Activated CD4-positive, alpha-beta T cell treated with anti-CD3 and anti-CD28 coated beads, Interleukin-2, amount 10 ng/mL, durations not matched to agents 7 days and 5 days (primary cell): ENCODE measurements at places on chromosomes 2 and 18.

DNA sequence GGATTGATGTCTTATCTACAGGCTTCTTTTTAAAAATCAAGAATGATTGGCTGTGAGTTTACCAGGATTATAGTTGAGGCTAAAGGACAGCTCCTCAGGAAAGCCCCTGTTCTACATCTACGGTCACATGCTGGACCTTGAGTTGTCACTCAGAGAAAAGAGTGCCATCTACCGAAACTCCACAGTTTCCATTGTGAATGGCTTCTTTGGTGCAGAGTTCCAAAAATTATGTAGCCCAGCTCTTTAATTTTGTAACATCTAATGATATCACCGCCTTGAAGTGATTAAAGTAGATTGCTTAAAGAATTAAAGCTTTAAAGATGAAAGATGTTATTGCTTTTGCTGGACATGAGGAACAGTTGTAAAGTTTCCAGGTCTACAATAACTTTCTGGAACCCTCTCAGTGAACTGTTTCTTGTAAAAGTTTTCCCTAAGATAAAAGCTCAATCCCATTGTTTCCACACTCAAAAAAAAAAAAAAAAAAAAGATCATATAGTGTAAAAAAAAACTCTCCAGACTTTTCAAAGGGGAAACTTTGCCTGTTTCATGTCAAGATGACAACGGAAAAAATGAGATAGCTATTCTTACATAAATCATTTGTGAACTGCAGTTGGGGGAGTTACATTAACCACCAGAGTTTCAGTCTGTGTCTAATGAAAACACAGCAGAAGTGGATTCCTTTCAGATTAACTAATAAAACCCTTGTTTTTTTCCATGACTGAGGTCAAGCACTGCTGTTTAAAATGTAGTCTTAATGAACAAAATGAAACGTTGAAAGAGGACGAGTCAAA lies 4.3 kb downstream of the COL3A1 start:
- DNase-seq: no peak

DNA sequence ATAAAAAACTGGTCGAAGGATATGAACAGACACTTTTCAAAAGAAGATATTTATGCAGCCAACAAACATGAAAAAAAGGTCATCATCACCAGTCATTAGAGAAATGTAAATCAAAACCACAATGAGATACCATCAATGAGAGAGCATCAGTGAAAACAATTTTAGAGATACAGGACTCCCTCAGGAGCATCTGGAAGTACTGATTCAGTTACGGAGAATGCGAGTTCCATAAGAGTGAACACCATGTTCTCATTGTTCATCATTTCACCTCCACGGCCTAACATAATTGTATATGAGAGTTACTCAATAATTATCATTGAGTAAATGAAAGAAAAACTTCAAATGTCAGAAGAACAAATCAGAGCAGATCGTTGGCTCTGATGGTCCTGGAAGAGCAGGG lies 140.9 kb upstream of the TANK start:
- no peak for DNase-seq

GRCh38 chr2:218982586-218983262 lies 2.3 kb downstream of the FEV start:
- DNase-seq: no peak

DNA sequence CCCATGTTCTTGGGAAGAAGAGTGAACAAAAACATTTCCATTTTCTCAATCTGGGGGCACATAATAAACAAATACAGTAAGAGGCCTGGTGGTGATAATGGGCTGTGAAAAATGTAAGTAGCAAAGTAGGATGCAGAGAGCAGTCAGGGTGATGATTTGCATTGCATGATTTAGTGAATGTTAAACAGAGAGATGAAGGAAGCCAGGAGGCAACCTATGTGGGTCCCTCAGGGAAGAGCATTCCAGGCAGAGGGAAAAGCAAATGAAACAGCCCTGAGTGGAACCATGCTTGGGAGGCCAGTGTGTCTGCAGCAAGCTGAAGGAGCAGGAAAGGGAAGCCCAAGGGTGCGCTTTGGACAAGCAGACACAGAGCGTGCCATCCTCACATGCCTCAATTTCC lies 5.4 kb downstream of the VIT start:
- no peak for DNase-seq

- DNase-seq: no peak
Measured at GRCh38 chr18:57789090-57789489, 14.0 kb downstream of the ATP8B1 start.

DNA sequence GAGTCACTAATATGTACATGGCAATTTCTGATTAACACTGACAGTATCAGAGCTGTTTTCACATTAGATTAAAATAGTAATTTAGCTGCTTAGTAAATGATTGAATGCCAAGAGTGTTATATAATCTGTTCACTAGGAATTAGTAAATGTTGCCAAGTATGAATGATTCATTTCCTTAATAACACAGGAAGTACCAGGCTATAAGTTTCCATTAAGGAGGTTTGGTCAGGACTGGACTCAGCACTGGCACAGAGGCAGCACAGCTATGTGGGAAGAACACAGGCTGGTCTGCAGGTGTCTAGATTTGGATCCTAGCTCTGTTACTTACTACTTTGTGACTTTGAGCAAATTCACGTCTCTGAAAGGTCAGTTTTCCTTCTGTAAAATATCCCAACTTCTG lies 97.2 kb downstream of the TDRD15 start:
- DNase-seq: no peak

GRCh38 chr2:160061944-160062291 lies 497 bp downstream of the PLA2R1 start:
- DNase-seq: no peak

DNA sequence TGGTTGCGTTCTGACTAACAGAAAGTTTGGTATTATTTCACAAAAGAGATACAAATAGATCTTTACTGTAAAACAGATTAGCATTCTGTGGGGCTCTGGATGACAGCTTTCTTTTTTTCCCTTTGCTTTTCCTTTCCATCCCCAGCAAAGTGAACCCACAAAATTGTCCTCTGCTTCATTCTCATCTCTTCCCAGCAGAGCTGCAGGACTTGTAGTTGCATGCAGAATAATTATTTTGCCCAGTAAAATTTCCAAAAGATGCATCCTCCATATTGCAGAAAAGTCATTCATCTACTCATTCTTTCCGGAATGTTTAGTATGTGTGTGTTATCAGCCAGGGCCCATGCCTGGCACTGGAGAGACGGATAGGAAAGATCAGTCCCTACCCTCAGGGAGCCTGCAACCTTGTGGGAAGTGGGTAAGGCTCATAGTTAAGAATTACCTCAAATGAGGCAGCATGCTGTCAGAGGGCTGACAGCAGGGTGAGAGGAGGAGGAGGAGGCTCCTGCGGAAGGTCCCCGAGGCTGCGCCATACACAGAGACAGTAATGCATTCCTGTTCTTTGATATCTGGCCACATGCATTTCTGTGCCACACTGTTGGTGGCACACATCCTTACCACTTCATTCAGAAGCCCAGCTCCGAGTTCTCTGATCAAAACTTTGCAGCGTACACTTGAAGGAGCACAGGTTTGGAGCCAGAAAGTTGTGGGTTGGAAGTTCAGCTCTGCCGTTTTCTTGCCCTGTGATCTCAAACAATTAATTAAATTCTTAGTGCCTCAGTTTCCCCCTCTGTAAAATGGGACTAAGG lies 225.4 kb downstream of the MYCN start:
- DNase-seq: no peak

DNA sequence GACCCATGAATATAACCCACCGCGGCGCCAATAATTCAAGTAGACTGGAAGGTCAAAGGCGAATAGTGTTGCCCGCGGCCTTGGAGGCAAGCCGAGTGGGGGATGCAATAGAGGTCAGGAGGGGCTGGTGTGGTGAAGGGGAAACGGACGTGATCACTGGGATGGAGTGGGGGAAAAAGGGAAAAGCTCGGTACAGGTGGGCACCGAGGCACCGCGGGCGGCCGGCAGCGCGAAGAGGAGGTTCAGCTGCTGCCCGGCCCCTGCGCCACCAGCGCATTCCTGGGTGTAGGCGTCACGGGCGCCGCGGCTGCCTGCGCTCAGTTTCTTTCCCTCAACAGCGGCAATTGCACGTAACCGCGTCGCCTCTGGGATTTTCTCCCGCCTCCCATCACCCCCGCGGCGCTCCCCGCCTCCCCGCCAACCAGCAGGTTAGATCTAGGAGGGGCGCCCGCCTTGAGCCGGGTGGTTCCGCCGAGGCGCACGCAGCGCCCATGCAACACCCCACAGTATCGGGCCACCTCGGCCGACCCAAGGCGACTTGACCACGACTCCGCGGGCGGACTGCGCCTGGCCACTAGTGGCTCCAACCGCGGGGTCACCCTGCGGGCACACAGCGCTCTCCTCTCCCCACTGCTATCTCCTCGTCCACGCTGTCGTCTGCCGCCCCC lies 1.5 kb downstream of the RND3 start:
- no peak for DNase-seq

GRCh38 chr2:199710551-199710950 lies 140.4 kb downstream of the FTCDNL1 start:
- no peak for DNase-seq

- no peak for DNase-seq
Measured at GRCh38 chr2:70670626-70671025, 97.4 kb downstream of the ADD2 start.

DNA sequence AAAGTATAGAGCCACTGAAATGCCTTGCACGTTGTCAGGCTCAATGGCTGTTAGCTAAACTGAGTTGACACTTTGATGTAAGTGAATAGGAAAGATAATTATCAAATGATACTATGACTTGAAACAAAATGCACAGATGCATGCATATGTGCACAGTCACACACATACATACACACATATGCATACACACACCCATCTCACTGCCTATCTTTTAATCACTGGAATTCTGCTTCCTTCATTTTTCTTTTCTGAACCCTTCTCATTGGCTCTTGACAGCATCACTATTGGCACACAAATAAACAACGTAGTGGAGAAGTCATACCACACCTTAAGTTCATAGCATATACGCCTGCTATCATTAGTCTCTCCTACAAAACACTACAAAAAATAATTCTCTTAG lies 154.9 kb upstream of the NCKAP5 start:
- DNase-seq: no peak

- DNase-seq: no peak
Measured at GRCh38 chr2:74925361-74925786, 33.1 kb upstream of the POLE4 start.

- no peak for DNase-seq
Measured at GRCh38 chr2:234469251-234469845, 27.5 kb downstream of the ARL4C start.

DNA sequence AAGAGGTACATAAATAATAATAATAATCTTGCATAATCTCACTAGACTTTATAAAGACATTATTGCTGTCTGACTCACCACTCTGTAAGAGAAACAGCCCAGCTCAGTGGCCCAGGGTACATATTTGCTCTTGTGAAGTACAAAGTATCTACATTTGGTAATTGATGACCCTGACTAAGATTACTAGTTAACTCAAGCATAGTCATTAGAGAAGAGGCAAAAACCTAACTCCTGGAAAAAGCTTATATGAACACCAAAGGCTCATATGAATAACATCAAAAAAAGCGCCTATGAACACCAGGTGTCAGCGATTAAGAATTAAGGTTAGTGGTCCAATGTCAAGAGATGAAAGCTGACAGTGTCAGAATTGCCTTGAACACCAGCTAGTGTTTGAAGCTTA lies 38.4 kb downstream of the RAD51AP2 start:
- no peak for DNase-seq

- DNase-seq: no peak
Measured at GRCh38 chr2:233436691-233437438, 82.6 kb downstream of the DGKD start.

GRCh38 chr2:180609626-180610340 lies 370.6 kb upstream of the UBE2E3 start:
- no peak for DNase-seq

GRCh38 chr2:173252581-173252980 lies 102.1 kb upstream of the CDCA7 start:
- DNase-seq: no peak

GRCh38 chr2:9139491-9140443 lies 66.8 kb upstream of the ASAP2 start:
- peak; percentile 77 for DNase-seq

DNA sequence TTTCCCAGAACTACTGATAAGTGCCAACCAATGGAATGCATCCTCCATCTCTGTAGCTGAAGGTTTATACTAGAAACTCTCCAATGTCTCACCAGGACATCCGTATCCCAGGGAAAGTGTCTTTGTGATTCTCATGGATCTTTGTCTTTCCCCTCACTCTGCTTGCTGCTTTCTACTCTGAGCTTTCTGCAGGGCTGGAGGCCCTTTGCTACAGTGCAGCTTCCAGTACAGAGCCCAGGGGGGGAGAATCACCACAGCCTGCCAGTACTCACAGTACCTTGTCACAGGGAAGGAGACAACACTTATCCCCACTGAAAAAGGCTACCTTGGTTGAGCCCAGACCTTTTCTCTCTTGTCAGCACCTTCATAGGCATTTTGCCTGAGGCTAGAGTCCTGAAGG lies 627.0 kb downstream of the CNTNAP5 start:
- no peak for DNase-seq

DNA sequence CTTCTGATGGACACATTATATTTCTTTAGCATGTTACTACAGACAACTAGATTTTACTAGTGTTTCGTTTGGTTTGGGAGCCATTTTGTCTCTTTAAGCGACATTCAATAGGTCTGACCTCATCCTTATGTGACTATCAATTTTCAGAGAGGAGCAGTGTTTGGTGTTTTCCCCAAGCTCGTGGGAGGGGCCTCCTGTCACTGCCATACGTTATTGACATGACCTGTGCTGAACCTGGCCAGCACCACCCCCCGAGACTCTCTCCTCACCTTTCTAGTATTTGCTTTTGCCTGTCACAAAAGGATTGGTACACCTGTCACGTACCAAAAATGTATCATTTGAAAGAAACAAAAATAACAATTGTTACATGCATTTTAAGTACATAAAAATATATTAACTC lies 69.3 kb downstream of the PSMG2 start:
- no peak for DNase-seq

DNA sequence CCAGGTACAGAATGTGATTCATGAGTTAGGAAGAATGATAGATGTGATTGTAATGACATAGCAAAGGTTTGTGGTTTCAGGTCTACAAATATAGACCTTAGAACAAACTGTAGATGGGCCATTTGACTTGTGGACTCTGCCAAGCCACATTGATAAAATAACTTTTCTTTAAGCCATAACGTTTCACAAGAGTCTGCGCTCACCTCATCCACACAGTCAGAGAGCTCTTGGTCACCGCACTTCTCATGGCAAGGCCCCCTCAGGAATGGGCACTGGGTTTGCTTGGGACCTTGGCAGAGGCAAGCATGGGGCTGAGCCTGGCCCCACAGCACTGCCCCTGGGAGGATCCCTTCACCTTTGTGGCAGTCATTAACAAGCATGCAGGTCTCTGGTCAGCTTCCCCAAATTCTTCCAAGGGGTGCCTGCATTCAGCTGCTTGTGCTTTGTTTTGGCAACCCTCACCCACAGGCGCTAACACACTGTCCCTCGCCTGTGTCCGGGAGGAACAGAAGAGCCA lies 14.0 kb downstream of the ARMC9 start:
- no peak for DNase-seq

DNA sequence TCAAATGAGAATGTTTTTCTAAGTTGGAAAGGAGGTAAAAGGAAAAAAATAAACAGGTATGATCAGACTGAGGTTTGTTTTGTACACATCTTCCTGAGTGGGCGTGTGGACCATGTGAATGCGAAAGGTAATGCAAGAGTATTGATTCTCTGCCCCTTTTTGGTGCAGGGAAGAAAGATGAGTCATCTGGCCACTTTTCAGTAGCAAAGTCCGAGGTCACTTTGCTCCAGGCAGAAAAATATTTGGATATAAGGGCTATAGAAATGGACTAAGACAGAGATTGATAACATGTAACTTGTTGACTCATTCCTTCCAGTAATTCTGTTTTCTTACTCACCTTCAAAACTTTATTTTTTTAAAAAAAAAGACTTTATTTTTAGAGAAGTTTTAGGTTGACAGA lies 130.5 kb downstream of the DSEL start:
- DNase-seq: no peak

GRCh38 chr2:174615871-174616436 lies 18.4 kb upstream of the WIPF1 start:
- no peak for DNase-seq
